ENCODE measurements at places on chromosomes 1 and 21.

GRCh38 chr1:175591083-175591743 lies 152.2 kb downstream of the TNR start:
- H3K27me3 ChIP-seq = no peaks in the 10 kb centered on the region
- DNase-seq = peak; percentile 52
- H3K4me3 ChIP-seq = no peak overlapping the region
- peaks cover 13% of the 10 kb centered on the region for H3K4me1 ChIP-seq
- no peak overlapping the region for H3K27ac ChIP-seq
- H3K36me3 ChIP-seq = no peaks in the 10 kb centered on the region

- no peak overlapping the region for H3K4me3 ChIP-seq
- no peaks in the 10 kb centered on the region for H3K27me3 ChIP-seq
- no peaks in the 10 kb centered on the region for H3K4me1 ChIP-seq
- no peaks in the 10 kb centered on the region for H3K36me3 ChIP-seq
These were observed 236.6 kb downstream of the LBR start for GRCh38 chr1:225191199-225191753.

GRCh38 chr1:36115931-36116330 lies 9.1 kb downstream of the COL8A2 start:
- no peaks in the 10 kb centered on the region for H3K36me3 ChIP-seq
- H3K4me3 ChIP-seq = no peak overlapping the region
- peaks cover 10% of the 10 kb centered on the region for H3K4me1 ChIP-seq
- peak; percentile 31 for DNase-seq

- no peak overlapping the region for H3K4me3 ChIP-seq
- H3K27ac ChIP-seq = no peak overlapping the region
- DNase-seq = peak; percentile 58
- H3K27me3 ChIP-seq = peaks cover 40% of the 10 kb centered on the region
- no peaks in the 10 kb centered on the region for H3K36me3 ChIP-seq
These were observed 761 bp downstream of the TNNT2 start for GRCh38 chr1:201376464-201377374.

GRCh38 chr1:39485046-39485803 lies 6.2 kb upstream of the BMP8A start:
- H3K36me3 ChIP-seq = peaks cover 65% of the 10 kb centered on the region
- no peak overlapping the region for H3K27ac ChIP-seq
- H3K4me3 ChIP-seq = no peak overlapping the region

DNA sequence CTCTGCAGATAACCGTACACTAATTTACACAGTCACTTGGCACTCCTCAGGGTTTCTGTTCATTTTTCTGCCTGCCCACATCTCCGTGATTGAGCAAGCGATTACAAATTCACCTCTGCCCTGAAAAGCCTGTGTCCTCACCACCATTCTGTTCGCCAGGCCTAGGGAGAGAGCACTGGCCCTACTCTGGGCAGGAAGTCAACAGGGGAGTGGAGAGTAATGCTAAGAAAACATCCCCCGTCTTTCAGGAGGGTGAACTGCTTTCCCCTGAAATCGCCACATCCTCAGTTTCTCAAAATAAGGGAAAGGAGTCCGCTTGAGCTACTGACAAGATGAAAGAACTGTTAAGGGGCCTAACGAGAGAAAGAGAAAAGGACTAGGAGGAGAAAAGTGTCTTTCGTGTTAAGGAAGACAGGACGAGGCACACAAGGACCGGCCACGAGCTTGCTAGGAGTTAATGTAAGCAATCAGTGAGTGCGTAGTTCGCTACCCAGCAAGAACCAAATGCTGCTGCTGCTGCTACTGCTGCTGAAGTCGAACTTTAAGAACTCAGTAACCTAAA lies 632 bp downstream of the PEX19 start:
- peaks cover 38% of the 10 kb centered on the region for H3K36me3 ChIP-seq
- peak overlapping the region; percentile 77 for H3K4me3 ChIP-seq
- no peak for DNase-seq
- H3K27me3 ChIP-seq = no peaks in the 10 kb centered on the region
- H3K4me1 ChIP-seq = peaks cover 6% of the 10 kb centered on the region

- H3K4me1 ChIP-seq = peaks cover 15% of the 10 kb centered on the region
- H3K27ac ChIP-seq = peak overlapping the region; percentile 90
- no peaks in the 10 kb centered on the region for H3K36me3 ChIP-seq
- no peaks in the 10 kb centered on the region for H3K27me3 ChIP-seq
- peak; percentile 61 for DNase-seq
These were observed 1.2 kb downstream of the PIK3C2B start for GRCh38 chr1:204493145-204493983.

- peak overlapping the region; percentile 48 for H3K27ac ChIP-seq
- H3K27me3 ChIP-seq = no peaks in the 10 kb centered on the region
- H3K36me3 ChIP-seq = peaks cover 5% of the 10 kb centered on the region
- H3K4me3 ChIP-seq = peak overlapping the region; percentile 74
- peak; percentile 52 for DNase-seq
These were observed 1.2 kb downstream of the LBR start for GRCh38 chr1:225426395-225427234.

DNA sequence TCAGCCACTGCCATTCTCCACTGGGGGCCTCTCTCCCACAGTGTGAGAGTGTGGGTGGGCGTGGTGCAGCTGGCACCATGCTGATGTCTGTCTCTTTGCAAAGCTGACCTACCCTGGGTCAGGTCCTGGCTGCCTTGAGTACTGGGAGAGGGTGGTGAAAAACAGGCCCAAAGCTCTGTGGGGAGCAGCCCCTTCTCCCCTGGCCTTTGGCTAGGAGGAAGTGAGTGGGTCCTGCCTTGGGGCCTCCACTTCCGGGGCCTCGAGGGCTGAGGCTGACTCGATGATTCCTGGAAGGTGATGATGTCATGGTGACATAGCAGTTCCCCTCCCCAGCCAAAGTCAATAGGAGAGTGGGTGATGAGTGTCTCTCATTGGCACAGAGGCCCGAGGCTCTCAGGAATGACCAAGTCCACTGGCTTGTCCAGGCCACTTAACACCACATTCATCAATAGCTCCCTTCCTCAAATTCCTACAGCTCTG lies 53.0 kb downstream of the IER5 start:
- peaks cover 4% of the 10 kb centered on the region for H3K4me1 ChIP-seq
- no peaks in the 10 kb centered on the region for H3K36me3 ChIP-seq
- no peaks in the 10 kb centered on the region for H3K27me3 ChIP-seq
- H3K27ac ChIP-seq = no peak overlapping the region

DNA sequence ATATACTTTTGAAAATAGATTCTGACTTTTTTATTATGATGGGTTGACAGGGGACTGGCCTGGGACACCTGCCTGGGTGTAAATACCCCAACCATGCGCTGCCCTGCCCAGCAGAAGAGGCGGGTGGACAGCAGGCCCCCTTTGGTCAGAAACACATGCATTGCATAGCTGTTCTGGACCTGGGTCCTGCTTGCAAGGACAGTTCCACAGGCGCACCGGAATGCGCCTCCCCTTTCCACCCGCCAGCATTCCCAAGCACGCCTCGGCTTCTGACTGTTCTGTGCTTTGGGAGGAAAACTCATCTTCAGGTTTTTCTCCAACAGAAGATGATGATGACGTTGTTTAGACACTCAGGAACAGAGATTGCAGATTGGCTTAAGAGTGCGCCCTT lies 428 bp upstream of the ZNF678 start:
- DNase-seq = peak; percentile 47
- no peak overlapping the region for H3K27ac ChIP-seq
- 0 out of 2 replicates have a peak overlapping the region, but pooled peaks have one; percentile 75 for H3K4me3 ChIP-seq
- no peaks in the 10 kb centered on the region for H3K27me3 ChIP-seq
- H3K36me3 ChIP-seq = peaks cover 2% of the 10 kb centered on the region

Measured in SK-N-SH (cell line).